ENCODE measurements at places on chromosomes 4 and X.

- no peak for DNase-seq
Measured at GRCh38 chrX:5458300-5458842, 770.3 kb downstream of the NLGN4X start.

- no peak for DNase-seq
Measured at GRCh38 chr4:145483514-145483913, 1.9 kb downstream of the SMAD1 start.

- DNase-seq = no peak
Measured at GRCh38 chr4:180751009-180751408, 1492.2 kb upstream of the TENM3 start.

GRCh38 chrX:134501941-134502340 lies 42.0 kb downstream of the HPRT1 start:
- no peak for DNase-seq

DNA sequence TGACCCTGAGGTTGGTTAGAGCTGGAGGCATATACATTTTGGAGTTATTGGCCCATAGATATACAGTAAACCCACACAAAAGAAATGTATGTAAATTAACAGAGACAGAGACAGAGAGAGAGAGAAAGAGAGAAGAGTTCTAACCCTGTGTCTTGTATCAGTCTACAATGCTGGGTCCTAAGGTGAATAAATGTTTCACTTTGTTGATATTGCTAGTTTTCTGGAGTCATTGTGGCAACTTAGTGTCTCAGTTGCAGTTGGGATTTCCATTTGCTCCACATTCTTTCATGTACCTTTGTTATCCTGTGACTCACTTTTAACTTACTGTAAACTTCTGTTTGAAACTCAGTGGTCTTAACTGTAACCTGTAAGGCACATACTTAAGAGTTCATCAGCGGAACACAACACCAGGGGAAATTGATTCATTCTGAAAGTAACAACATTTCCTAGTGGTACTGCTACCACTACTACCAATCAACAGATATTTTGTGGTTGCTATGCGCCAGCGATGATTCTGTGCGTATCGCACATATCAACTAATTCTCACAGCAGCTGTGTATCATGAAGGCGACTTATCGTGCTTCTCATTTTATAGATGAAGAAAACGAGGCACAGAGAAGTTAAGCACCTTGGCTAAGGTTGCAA lies 38.5 kb upstream of the ETDA start:
- no peak for DNase-seq

DNA sequence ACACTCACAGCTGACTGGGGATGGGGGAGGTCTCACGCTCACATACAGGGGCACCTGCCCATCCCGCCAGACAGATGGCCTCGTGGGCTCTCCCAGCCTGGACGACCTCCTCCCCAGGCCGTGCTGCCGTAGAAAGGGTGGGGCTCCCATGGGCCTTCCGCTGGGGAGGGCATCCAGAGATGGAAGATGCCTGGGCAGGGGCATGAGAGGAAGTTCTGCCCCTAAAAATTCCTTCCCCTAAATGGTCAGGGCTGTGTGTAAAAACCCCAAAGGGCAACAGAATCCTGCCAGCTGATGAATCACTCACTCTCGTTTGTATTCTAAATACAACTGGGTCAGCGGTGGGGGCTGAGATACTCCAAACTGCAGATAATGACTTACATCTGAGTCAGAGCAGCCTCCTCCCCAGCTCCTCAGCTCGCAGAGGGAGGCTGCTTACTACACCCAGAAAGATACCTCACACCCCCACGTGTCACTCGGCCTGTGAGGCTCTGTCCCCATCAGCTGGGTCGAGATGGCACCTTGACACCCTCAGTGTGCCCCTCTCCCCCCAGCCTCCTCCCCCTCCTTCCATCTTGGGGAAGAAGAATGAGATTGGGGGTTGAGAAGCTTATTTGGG lies 10.1 kb downstream of the WDR1 start:
- peak; percentile 59 for DNase-seq

- DNase-seq = no peak
Measured at GRCh38 chr4:1359976-1360375, 13.0 kb downstream of the UVSSA start.

GRCh38 chr4:176762661-176763308 lies 29.9 kb downstream of the VEGFC start:
- no peak for DNase-seq

GRCh38 chr4:102663073-102663472 lies 97.7 kb downstream of the MANBA start:
- DNase-seq = no peak

- DNase-seq = no peak
Measured at GRCh38 chr4:6188687-6189305, 11.6 kb downstream of the JAKMIP1 start.

DNA sequence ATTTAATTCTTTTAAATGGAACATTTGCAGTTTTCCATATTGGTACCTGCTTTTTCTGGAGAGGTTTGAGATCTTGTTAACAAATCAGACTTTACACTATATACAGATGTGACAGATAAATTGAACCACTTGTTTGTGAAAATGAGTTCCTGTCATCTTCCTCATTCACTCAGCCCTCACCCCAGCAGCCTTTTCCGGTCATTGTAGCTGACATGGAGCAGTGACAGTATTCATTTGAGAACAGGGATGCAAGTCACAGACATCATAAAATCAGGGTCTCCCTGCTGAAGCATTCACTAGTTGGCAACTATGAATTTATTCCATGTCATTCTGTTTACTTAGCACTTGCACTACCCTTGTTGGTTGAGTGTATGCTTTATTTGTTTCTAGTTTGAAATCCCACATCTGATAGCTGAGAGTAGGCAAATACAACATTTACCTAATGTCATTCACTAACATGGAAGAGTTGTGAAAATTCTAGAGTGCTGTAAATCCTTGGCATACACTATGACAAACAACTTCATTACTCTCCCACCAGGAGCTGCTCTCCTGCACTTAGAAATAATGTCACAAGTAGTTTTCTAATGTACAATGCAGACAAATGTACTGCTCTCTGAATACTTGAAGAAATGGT lies 78.9 kb downstream of the UGT8 start:
- DNase-seq = no peak

- DNase-seq = no peak
Measured at GRCh38 chrX:134161162-134161561, 75.8 kb upstream of the CCDC160 start.

DNA sequence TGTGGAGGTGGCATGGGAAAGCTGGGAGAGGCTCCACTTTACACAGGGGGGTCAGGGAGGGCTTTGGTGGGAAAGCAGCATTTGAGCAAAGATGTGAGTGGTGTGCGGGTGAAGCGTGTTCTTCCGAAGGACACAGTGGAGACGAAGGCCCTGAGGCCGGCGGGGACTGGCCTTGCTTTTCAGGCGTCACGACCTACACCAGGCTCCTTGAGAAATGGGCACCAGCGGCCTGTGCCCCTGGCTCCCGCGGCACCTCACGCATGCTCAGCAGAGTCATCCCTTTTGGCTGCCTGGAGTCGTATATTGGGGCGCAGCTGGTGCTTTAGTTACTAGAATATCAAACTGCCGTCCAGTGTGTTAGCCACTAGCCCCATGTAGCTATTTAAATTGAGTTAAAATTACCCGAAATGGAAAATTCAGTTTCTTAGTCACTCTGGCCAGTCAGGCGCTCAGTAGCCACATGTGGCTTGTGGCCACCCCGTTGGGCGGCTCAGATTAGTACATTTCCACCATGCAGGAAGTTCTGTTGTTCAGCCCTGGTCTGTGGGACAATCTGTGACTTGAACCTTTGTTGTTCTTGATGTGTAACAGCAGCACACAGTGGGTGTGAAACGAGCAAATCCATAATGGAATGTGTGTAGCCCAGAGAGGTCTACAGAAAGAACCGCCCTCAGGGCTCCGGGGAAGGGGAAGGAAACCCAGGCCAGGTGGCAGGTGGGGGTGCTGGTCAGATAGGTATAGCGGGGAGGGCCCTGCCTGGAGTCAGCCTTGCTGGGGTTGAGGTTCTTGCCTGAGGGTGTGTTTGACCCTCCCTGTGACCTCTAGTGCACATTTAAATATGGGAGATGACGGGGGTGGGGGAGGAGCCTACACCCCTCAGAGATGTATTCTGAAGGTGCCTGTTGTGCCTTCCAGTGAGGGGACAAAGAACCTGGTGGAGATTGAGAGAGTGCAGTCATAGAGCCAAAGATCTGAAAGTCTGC lies 30.4 kb downstream of the TBC1D14 start:
- DNase-seq = no peak

DNA sequence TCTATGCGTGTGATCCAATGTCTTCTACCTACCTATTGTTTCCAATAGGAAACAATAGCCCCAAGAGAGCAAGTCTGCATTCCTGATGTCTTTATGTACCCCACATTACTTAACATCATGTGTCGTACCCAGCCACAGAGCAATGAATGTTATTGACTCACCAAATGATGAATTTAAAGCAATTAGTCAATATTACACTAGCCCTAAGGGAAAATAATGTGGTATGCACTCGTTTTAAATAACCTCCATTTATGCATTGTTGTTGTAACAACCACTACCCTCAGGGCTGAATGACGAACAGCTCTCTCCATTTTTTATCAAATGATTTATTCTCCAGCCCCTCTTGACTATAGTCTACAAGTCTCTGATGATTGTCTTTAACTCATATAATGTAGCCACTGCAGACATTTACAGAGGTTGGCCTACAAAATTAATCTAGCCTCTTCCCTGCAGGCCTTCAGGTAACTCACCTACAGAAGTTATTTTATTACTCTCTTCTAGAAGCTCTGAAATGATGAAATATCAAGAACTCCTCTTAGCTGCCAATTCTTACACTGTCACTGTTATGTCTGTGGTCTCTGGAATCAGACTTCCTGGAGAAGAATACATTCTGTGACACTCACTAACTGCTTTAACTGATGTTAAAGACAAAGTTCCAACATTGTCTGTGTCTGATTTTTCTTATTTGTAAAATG lies 601.7 kb upstream of the GRIA3 start:
- no peak for DNase-seq

- peak; percentile 81 for DNase-seq
Measured at GRCh38 chrX:54920610-54921426, at the start of gene TRO. Gene TRO (plus strand): TSS chrX:54920824. CDS start chrX:54922247, 1,423 bp downstream.

DNA sequence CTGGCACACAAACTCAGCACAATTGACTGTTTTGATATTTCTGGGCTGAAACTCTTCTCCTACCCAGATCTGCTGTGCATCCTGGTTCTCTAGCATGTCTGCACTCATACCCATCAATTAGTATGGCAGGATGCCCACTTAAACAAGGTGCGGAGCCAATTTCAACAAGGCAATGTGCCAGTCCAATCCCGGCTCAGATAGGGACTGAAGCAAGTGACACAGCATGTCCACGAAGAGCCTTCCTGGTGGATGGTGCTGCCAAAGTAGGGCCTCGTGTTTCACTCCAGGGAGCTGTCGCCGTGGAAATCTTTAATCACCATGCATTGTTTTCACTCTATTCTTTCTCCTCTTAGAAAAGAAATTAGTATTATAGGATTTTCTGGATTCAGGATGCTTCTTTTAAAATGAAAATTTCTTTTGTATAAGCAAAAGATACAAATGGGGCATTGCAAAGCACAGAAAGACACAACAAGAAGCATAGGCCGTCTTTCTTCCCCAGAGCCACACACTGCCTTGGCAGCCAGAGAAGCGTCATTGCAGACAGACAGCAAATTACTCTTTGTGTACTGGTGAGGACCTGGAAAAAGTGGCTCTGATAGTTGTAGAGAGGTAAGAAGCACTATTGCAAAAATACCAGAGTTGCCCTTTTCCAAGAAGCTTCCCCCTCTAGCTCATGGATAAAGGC lies 40.6 kb upstream of the LSM6 start:
- peak; percentile 59 for DNase-seq

Data from right hindlimb (tissue), 1 donor.